ENCODE measurements at places on chromosomes 5 and 9.

- DNase-seq = no peak
These were observed 70.0 kb upstream of the SUSD1 start for GRCh38 chr9:112245126-112245525.

- no peak for DNase-seq
These were observed 505.9 kb upstream of the MEF2C start for GRCh38 chr5:89388872-89389271.

DNA sequence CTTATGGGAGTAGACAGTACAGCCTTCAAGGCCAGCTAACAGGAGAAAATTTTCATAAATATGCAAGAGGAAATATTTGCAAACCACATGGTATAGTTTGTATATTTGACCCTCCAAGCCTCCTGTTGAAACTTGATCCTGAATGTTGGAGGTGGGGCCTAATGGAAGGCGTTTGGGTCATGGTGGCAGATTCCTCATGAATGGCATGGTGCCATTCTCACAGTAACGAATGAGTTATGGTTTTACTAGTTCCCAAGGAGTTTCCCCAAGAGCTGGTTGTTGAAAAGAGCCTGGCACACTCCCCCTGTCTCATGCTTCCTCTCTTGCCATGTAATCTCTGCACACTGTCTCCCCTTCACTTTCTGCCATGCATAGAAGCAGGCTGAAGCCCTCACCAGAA is 3.3 kb upstream of the PAIP1 start:
- DNase-seq = no peak

DNA sequence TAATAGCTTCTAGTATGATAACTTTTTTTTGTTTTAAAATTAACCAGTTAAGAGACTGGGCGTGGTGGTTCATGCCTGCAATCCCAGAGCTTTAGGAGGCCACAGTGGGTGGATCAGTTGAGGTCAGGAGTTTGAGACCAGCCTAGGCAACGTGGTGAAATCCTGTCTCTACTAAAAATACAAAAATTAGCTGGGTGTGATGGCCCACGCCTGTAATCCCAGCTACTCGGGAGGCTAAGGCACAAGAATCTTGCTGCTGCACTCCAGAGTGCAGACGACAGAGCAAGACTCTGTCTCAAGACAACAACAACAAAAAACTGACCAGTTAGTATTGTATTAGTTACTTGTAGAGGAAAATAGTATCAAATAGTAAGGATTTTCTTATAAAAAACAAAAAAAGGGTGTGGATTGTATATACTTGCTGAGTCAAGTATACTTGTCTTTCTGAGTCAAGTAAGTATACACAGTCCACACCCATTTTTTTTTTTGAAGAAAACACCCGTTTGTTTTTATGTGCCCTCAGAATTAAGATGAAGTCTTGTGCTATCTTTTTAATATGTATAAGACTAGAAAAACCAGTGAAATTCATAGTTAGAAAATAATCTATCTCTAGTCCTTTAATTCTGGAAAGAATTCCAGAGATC is 25.3 kb downstream of the UBAP1 start:
- DNase-seq = no peak

DNA sequence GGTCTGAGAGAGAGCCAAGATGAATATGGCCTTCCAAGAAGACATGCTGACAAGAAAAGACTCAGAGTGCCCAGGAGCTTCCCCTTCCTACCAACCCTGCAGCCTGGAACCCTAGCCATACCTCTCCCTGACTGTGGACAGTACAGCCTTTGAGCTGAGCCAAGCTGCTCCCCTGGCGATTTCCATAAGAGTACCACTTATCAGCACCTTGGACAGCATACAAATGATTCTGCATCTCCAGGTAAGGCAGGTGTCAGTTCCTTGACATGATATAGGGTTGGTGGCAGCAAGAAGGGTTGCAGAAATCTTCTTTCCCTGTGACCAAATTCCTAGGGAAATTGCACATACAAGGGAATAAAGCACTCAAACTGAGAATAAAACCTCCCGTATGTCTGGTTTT is 58.3 kb downstream of the MFAP3 start:
- no peak for DNase-seq

GRCh38 chr5:150419630-150420270 is 7.0 kb upstream of the CD74 start:
- DNase-seq = no peak

DNA sequence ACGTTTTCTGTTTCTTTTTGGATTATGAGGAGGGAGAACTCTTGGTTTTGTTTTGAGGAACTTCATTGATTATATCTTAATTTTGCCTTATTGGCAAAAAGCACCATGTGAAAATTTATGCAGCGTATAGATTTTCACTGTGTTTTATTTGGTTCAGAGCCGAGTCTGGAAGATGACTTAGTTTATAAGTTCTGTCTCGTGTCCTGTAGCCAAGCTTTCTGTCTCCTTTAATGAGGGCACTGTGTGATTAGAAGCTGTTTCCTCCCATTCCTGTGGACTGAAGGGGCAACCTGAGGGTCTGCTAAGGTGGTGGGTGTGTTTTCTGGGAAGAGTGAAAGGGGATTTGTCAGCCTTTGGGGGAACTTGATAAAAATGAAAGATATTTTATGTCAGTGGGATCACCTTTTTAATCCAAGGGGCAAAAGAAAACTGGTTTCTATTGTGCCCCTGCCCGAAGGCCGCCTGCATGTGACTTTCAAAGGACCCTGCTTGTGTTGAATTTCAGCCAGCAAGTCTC is 262.1 kb downstream of the FANCC start:
- peak; percentile 75 for DNase-seq

Measured in endothelial cell of umbilical vein (primary cell).